ENCODE measurements at places on chromosomes 4 and X. TPM values are rescaled to one million over a fixed set of nuclear protein-coding genes. Genes with fewer than 3 reads are reported as not detected.

Gene GAB3
- 15.6 TPM for total RNA-seq

Gene CT45A2
- total RNA-seq: not detected

Gene TMEM31
- total RNA-seq: not detected

DNA sequence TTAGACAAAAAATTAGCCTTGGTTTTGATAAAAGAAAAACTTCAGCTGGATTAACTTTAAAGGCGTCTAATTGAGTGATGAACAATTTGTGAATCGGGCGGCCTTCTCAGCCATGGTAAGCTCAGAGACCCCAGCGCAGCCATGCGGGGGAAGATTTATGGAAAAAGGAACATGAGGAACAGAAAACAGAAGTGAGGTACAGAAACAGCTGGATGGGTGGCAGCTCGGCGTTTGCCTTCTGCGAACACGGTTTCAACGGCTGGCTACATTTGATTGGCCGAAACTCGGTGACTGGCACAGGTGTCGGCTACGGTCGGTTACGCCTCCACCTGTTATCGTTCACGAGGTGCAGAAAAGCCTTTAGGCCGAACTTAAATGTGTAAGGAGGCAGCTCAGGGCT lies 401.4 kb upstream of the FAT1 start:
- DNase-seq: no peak

DNA sequence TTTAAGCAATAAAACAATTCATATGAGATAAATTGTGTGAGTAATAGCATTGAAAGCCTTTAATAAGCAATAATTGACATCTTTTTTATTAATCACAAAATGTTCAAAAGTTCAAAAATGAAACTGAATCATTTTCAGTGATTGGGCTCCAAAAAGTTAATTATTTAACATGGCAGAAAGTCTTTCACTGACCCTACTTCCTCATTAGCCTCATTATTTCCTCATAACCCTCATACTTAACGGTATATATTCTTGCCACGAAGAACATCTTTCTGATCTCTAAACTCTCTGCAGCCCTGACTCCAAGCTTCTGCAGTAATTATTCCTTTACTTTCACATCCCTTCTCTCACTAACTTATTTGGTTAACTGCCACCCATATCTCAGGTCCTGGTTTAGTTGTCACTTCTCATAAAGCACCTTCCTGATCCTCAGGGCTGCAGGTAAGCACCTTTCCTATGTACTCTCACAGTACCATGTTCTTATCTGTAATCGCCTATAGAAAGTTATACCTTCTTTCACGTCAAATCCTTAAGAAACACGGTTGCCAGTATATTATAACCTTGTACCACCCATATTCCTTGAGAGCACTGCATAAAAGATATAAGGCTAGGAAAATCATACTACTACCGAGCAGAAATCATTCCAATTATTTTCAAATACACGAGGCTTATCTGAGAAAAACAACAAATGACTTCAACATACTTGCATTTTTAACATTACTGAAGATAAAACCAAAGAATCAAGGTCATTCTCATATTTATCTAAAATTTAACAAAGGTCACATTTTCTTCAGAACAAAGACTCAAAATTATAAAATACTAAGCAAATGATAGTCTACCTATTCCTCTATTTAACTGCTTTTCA lies 72.2 kb downstream of the PPP3CA start:
- no peak for DNase-seq

DNA sequence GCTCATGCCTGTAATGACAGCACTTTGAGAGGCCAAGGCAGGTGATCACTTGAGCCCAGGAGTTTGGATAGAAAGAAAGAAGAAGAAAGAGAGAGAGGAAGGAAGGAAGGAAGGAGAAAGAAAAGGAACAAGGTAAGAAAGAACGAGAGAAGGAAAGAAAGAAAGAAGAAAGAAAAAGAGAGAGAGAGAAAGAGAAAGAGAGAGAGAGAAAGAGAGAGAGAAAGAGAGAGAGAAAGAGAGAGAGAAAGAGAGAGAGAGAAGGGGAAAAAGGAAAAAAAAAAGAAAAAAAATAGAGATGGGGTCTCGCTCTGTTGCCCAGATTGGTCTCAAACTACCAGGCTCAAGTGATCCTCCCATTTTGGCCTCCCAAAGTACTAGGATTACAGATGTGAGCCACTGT lies 22.5 kb downstream of the ING2 start:
- DNase-seq: no peak

- DNase-seq: peak; percentile 81
Observed at GRCh38 chr4:74531963-74532794, 87.2 kb downstream of the AREG start.
